ENCODE measurements at places on chromosomes 12 and 14.

DNA sequence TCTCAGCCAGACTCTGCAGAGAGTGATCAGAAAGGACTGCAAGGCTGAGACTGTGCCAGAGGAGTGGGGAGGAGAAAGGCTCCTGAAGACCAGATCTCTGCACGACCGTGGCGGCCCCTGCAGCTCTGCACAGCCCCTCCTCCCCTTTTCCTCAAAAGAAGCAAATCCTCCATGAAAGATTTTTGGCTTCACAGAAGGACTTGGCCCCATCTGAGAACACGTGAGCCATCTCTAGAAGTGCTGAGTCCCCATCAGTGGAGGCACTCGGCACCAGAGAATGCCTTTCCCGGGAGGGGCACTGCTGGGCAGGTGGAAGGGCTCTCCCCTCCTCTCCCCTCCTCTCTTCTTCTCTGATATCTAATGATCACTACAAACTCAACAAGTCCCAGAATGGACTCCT, 6.8 kb downstream of the FIGNL2 start:
- no peak for DNase-seq
- H3K27ac ChIP-seq: no peak overlapping the region
- no peaks in the 10 kb centered on the region for H3K27me3 ChIP-seq
- H3K4me1 ChIP-seq: no peaks in the 10 kb centered on the region

DNA sequence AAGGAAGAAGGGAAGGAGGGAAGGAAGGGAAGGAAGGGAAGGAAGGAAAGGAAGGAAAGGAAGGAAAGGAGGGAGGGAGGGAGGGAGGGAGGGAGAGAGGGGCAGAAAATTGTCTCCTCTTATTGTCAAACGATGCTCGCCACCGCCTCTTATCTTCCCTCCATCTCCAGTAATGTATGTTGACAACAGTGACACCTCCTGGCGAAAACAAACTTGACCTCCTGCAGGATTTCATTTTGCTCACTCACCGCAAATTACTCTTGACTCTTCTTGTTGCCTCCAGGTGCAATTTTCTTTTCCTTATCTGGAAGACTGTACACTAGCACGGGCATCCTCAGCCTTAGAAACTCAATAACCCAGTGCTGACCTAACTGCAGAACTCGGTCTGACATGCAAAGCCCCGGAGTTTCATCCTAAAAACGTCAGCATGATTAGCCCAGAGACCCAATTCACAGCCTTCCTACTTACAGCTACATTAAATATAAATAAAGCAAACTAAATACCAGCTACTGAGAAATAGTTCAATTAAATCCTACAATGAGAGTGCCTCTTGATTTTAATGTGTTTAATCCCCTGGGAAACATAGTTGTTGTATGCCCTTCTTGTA, 512.4 kb upstream of the TMPO start:
- no peak overlapping the region for H3K4me3 ChIP-seq
- H3K4me1 ChIP-seq: no peaks in the 10 kb centered on the region
- no peaks in the 10 kb centered on the region for H3K36me3 ChIP-seq
- no peaks in the 10 kb centered on the region for H3K27me3 ChIP-seq
- DNase-seq: no peak

DNA sequence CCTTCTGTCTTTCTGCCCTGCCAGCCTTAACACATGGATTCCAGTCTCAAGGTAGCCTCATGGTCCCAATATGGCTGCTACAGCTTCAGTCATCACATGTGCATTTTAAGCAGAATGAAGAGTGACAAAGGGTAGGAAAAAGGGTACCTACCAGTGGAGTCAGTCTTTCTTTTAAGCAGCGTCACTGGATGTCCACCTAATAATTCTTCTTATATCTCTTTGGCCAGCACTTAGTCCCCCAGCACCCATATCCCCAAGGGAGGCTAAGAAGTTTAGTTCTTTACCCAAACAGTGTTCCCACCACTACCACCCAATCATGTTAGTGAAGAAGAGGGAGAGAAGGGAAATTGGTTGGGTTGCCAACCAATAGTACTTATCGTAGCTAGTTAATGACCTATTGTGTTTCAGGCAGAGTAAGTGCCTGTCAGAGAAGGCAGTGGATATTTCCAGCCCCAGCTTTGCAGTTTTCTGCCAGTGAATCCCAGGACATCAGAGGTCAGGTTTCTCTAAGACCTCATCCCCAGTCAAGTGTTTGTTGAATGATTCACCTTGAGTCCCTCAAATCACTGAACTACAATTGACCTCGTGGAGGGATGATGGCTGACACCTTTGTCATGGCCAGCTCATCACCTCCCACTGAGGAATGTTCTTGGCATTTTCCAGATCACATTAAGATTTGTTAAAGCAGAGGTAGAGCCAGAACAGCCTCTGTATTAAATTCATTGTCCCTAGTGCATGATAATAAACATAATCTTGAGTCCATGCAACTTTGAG, 250.9 kb upstream of the CRY1 start:
- H3K4me1 ChIP-seq: no peaks in the 10 kb centered on the region
- DNase-seq: no peak
- H3K27me3 ChIP-seq: no peaks in the 10 kb centered on the region
- H3K4me3 ChIP-seq: no peak overlapping the region

GRCh38 chr12:88471331-88472045, 108.8 kb downstream of the KITLG start:
- H3K36me3 ChIP-seq: no peaks in the 10 kb centered on the region
- H3K4me3 ChIP-seq: no peak overlapping the region
- no peaks in the 10 kb centered on the region for H3K27me3 ChIP-seq
- DNase-seq: no peak
- no peak overlapping the region for H3K27ac ChIP-seq

GRCh38 chr14:100674897-100675619, 51.6 kb upstream of the DLK1 start:
- no peak overlapping the region for H3K27ac ChIP-seq
- no peaks in the 10 kb centered on the region for H3K4me1 ChIP-seq
- no peaks in the 10 kb centered on the region for H3K27me3 ChIP-seq
- H3K4me3 ChIP-seq: no peak overlapping the region
- H3K36me3 ChIP-seq: no peaks in the 10 kb centered on the region

DNA sequence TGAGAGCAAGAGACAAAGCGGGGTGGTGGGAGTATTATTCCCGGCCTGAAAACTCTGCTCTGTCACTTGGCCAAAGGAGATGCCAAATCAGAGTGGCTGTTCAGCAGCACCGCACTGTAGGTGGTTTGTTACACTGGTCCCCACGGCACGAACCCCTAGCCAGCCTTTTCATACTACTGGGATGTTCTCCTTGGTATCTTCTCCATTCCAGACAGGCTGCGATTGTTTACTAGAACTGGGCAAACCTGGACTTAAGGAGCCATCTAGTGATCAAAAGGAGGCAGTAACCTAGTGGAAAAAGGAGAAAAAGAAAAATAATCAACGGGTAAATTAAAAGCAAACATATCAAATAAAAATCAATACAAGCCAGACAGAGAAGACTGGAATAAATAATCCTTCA, 58.9 kb upstream of the TMTC2 start:
- no peak for DNase-seq
- no peaks in the 10 kb centered on the region for H3K27me3 ChIP-seq
- no peaks in the 10 kb centered on the region for H3K36me3 ChIP-seq
- H3K27ac ChIP-seq: no peak overlapping the region
- H3K4me1 ChIP-seq: no peaks in the 10 kb centered on the region

DNA sequence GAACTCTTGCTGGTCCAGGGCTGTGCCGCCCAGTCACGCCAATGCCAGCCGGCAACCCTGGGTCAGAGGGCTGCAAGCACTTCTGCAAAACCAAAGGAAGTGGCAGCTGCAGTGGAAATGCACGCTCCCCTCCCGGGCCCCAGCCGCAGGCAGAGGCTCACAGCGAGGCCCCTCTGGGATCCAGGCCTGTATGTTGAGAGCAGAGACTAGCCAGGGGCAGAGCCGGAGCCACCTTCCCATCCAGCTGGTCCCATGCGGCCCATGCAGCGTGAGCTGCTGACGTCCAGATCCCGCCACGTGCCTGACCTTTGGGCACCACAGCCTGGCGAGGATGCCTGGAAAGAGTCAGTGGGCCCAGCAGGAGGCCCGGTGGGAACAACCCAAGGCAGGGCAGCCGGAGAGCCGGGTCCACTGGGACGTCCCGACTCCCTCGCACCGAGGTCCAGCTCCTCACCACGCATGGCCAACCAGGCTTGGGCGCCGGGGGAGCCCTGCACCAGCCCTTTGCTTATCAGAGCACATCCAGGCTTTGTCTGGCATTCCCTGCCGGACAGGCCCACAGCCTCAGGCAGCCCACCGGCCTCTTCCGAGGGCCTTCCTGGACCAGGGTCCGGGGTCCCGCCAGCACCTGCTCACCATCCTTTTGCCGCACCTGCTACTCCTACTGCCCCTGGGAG, 4.3 kb downstream of the GPR132 start:
- peak; percentile 47 for DNase-seq
- no peaks in the 10 kb centered on the region for H3K36me3 ChIP-seq
- H3K4me3 ChIP-seq: no peak overlapping the region
- peak overlapping the region; percentile 47 for H3K27ac ChIP-seq
- no peaks in the 10 kb centered on the region for H3K27me3 ChIP-seq

DNA sequence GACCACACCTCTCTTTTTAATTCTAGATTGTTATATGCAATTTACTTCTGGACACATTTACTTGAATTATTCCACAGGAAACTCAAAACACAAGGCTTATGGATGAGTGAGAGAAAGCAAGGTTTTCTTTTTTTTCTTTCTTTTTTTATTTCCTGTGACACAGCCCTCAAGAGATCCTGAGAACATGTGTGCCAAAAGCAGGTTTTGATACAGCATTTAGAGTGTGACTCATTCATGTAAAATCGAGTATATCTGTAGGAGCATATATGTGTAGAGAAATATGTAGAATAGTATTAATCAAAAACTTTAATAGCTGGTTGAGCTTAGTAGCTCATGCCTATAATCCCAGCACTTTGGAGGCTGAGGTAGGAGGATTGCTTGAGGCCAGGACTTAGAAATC, 4.4 kb upstream of the MAX start:
- H3K27ac ChIP-seq: no peak overlapping the region
- H3K4me1 ChIP-seq: no peaks in the 10 kb centered on the region
- no peak overlapping the region for H3K4me3 ChIP-seq
- no peaks in the 10 kb centered on the region for H3K27me3 ChIP-seq
- H3K36me3 ChIP-seq: no peaks in the 10 kb centered on the region

DNA sequence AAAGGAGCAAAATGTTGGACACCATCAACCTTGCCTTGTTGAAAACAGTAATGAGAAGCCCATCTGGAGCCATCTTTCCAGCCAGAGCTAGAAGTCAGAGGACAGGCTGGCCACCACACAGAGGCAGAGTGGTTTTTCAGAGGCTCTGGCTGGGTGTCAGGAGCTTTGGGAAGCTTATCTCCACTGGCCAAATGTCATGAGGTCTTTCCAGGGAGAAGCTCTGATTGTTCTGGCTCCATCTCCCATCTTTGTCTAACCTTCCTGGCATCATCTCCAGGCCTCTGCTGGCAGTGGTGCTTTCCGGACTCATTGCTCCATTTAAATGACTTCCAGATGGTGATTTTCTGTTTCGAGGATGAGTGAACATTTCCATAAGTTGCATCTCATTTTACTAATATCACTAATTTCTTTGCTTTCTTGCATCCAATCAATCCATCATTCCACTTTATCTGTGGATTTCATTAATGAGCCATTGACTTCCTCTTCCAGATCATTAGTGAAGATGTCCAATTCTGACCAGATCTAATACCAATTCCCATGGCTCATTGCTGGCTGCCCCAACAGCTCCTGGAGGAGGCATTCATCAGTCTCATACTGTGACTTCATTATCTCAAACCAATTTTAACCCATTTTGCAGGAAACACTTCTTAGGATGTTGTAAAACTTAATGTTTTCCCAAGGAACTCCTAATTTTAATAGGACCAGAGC, 35.3 kb upstream of the TMTC1 start:
- no peak overlapping the region for H3K4me3 ChIP-seq
- H3K27me3 ChIP-seq: no peaks in the 10 kb centered on the region
- H3K36me3 ChIP-seq: no peaks in the 10 kb centered on the region
- DNase-seq: no peak
- no peak overlapping the region for H3K27ac ChIP-seq

GRCh38 chr14:34593740-34594375, 36.1 kb downstream of the SNX6 start:
- H3K36me3 ChIP-seq: peaks cover 4% of the 10 kb centered on the region
- no peak overlapping the region for H3K4me3 ChIP-seq
- no peaks in the 10 kb centered on the region for H3K27me3 ChIP-seq
- no peaks in the 10 kb centered on the region for H3K4me1 ChIP-seq
- no peak overlapping the region for H3K27ac ChIP-seq
- DNase-seq: no peak

- H3K4me1 ChIP-seq: no peaks in the 10 kb centered on the region
- no peaks in the 10 kb centered on the region for H3K27me3 ChIP-seq
- H3K4me3 ChIP-seq: peak overlapping the region; percentile 31
These were observed 776 bp downstream of the BMP4 start for GRCh38 chr14:53955671-53956426.

DNA sequence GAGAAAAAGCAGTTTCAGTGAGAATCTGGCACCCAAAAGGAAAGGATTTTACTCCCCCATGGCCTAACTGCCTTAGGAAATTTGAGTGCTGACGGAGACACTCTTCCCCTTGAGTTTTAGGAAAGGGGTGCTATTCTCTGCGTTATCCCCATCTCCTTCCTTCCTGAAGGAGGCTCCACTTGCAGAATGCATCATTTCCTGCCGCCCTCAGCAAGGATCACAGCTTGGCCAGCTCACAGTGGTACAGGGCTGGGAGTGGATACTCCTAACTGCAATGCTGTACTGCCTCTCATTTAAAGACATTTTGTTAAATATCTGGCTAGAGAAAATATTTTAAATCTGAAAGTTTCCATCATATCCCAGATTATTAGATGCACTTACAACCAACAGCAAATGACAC, 33.0 kb downstream of the RDH12 start:
- no peak overlapping the region for H3K27ac ChIP-seq
- H3K27me3 ChIP-seq: no peaks in the 10 kb centered on the region
- no peak overlapping the region for H3K4me3 ChIP-seq
- H3K36me3 ChIP-seq: no peaks in the 10 kb centered on the region

DNA sequence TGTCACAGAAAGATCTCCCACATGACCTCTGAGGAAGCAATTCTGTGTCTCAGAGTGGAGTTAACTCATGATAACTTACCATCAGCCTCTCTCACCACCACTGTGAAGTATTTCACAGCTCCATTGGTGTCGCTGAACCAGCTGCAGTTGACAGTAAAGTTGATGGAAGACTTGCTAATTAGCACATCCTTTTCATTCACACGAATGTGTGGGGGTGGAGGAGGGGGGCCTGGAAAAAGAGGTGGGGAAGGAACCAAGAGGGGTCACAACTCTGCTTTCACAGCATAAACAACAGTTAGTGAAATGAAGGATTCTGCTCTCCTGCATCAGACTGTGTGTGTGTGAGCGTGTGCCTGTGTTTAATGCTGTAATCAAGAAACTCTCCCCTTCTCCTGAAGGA, 82.1 kb downstream of the PTPRB start:
- H3K27me3 ChIP-seq: no peaks in the 10 kb centered on the region
- H3K27ac ChIP-seq: no peak overlapping the region
- no peaks in the 10 kb centered on the region for H3K36me3 ChIP-seq
- H3K4me1 ChIP-seq: no peaks in the 10 kb centered on the region

- DNase-seq: no peak
- H3K36me3 ChIP-seq: no peaks in the 10 kb centered on the region
- H3K4me3 ChIP-seq: no peak overlapping the region
- no peak overlapping the region for H3K27ac ChIP-seq
- H3K4me1 ChIP-seq: no peaks in the 10 kb centered on the region
- H3K27me3 ChIP-seq: no peaks in the 10 kb centered on the region
These were observed 128.1 kb upstream of the ARID2 start for GRCh38 chr12:45601390-45601789.
